ENCODE measurements at places on chromosomes 1 and 21.

GRCh38 chr1:246901874-246902273 is 29.9 kb downstream of the AHCTF1 start:
- DNase-seq: no peak

DNA sequence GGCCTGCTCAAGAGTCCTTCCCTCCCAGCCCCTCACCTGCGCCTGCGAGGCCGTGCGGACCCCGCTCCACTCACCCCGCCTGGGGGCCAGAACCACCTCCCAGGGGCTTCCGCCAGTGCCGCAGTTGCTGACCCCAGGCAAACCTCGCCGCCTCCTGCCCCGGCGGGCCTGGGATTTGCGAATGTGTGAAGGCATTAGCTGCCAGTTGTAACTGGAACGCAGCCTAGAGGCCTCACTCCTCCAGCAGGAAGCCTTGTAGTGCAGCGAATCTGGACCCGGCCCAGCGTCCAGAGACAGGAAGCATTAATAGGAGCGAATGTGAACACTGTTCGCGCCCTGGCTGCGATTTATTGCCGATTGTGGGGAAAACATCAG is 140.9 kb upstream of the ARHGEF16 start:
- no peak for DNase-seq

GRCh38 chr1:212152308-212152693 is 116.8 kb downstream of the DTL start:
- DNase-seq: no peak

- no peak for DNase-seq
These were observed 2.1 kb downstream of the PLA2G2D start for GRCh38 chr1:20117236-20117635.

GRCh38 chr1:161226320-161226711 is 456 bp downstream of the TOMM40L start:
- no peak for DNase-seq

DNA sequence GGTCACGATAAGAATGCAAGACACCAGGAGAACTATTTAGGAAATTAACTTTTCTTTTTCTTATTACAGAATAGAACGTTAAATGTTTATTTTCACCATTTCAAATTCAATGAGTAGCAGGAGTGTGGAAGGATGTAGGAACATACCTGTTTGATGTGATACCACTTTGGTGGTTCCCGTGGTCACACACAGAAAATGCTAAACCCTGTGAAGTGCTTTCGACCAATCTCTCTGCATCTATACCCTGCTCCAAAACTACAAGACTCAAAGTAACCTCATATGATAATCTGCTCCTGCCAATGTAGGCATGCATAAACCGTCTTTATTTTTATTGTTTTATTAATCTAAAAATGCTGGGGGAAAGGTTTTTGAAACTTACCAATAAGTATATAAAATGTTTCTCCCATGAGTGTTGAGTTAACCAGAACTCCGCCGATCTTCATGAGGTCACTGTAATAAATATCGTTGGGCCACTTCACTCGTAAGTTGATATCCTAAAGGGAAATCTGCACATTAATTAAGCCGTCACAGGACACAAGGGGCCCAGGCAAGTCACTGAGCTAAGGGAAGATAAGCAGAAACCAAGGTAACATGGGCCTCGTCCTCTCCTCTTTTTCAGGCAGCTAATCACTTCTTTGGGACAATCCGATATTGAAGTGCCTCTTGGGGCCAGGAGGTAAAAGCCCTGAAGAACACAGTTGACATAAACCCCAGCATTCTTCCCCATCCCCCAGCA is 60.6 kb downstream of the SIM2 start:
- no peak for DNase-seq

DNA sequence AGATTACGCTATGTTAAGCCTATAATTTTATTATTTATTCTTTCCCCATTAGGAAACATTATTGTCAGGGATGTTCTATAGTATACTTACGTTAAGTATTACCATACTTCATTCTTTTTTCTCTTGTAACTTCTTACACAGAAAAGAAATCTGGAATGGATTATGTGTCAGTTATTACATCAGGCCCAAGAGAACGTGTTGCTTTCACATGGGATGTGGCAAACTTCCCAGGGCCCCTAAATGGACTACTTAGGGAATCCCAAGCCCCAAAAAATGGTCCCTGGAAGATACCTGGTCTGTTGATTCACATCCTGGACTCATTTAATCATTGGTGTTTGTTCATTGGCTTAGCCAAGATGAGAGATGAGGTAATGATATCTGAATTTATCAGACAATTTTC is 249.8 kb downstream of the NRIP1 start:
- no peak for DNase-seq

DNA sequence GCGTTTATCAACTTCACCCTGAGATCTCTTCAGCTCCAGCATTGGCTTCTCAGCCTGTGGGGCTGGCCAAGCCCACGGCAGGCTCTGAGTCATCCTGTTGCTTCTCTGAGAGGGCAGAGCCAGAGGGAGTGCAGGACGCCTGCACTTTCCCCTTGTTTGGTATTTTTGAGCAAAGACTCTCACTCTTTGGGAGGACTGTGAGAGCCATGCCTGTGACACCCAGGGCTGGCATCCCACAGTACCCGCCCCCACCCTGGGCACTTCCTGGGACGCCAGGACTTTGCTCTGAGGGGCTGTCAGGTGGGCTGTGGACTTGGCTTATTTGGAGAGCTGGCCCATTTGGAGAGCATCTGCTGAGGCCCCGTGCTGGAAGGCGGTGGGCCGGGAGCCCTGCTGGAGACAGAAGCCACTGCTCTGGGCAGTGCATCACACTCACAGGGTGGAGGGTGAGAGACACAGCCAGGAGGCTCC is 37.4 kb downstream of the VANGL1 start:
- no peak for DNase-seq

DNA sequence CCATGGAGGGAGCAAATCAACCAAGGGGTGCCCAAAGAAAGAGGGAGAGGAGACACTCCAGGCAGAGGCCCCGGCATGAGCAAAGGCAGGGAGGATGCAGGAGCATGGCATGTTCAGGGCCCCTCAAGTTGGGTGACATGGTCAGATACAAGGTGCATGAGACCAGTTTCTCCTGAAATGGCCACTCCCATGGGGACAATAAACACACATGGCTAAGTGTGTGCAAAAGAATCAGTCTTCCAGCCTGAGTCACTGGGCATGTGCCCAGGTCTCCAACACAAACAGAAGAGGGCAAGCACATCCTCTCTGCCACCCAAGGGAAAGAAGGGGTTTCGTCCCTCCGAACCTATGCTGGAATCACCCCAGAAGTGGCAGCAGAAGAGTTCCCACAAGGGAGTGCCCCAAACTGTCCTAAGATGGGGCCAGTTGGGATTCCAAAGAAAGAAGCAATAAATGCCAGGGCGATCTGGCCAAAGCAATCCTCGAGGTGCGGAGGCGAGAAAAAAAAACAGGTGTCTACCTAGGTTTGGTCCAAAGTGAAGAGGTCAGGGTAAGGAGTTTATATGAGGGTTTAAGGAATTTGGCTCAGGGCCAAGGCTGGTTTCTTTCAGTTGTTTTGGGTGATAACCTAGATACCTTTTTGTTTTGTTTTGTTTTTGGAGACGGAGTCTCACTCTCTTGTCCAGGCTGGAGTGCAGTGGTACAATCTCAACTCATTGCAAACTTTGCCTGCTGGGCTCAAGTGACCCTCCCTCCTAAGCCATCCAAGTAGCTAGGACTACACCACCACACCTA is 13.2 kb downstream of the CASP9 start:
- DNase-seq: no peak

DNA sequence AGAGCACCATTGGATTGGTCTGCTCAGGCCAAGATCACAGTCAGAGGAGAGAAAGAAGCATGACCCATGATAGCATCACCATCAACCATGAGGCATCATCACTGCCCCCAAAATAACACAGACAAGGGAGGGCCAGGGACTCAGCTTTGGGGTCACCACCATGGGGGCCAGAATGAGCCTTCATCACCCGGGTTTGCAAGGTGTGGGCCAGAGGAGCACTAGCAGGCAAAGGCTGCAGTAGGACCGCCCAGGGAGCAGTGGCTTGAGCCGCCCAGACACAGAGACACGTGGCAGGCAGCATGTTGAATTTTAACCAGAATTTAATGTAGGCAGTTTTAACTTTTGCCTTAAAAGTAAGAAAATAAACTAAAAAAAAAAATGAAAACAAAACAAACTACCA is 53.7 kb upstream of the TMPRSS2 start:
- no peak for DNase-seq

GRCh38 chr1:6440198-6441126 is 15.9 kb downstream of the ESPN start:
- peak; percentile 80 for DNase-seq

DNA sequence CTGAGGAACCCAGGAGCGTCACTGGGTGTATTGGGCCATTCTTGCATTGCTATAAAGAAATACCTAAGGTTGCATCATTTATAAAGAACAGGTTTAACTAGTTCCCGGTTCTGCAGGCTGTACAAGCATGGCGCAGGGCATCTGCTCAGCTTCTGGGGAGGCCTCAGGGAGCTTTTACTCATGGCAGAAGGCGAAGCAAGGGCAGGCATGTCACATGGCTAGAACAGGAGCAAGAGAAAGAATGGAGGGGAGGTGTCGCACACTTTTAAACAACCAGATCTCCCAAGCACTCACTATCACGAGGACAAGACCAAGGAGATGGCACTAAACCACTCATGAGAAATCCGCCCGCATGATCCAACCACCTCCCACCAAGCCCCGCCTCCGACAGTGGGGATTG is 65.2 kb downstream of the PSMG1 start:
- DNase-seq: no peak

- no peak for DNase-seq
These were observed 1.7 kb upstream of the JUN start for GRCh38 chr1:58785442-58786058.

DNA sequence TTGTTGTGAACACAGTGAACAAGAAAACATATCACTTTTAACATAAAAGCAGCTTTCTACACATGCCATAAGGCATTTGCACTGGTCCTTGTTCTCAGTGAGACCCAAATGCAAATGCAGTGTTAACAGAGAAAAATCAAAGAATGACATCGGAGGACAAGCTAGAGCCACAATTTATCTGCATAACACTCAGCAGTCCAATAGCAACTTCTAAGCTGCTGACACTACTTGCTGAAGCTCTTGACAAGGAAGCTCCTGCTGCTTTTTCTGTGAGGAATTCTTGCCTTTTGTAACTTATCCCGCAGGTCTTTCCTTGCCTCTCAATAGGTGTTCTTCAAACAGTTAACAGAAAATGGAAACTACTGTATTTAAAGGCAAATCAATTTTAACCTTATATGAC is 34.7 kb downstream of the USH2A start:
- DNase-seq: no peak

GRCh38 chr1:231493421-231494185 is 34.9 kb upstream of the TSNAX start:
- DNase-seq: no peak

- no peak for DNase-seq
These were observed 199.4 kb upstream of the HMCN1 start for GRCh38 chr1:185534801-185535200.

GRCh38 chr1:8073112-8073855 is 47.2 kb upstream of the ERRFI1 start:
- DNase-seq: no peak

GRCh38 chr1:79215311-79215710 is 208.8 kb upstream of the ADGRL4 start:
- no peak for DNase-seq

DNA sequence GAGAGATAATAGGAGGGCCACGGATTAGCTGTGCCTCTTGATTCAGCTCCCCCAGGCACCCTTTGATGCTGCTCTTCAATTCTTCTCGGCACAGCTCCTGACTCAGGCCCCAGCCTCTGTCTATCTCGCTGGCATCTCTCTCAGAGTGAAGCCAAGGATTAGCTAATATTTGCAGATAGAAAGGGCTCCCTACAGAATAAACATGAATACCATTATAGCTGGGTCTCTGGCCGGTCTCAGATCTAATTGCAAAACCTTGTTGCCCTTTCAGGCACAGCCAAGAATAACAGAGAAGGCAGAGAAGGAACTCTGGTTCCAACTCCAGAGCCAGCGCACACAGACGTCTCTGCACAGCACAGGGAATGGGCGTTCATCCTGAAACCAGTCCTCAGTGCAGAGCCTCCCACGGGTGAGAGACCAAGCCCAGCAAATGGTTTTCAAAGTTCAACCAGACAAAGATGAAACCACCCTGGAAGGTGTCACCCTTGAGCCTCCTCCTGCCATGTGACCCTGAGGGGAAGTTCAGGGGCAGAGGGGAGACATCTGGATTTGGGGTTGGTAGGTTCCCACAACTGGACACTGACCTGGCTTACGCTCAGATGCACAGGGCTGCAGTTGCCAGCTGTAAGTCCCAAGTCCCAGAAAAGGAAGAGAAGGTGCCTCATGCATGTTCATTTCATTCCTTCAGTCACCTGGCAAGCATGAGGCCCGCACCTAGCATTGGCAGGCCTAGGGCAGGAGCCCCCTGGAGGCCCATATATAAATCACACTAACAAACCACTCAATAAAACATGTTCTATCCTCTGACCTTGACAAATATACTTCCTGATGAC is 394.0 kb downstream of the NPHP4 start:
- no peak for DNase-seq

DNA sequence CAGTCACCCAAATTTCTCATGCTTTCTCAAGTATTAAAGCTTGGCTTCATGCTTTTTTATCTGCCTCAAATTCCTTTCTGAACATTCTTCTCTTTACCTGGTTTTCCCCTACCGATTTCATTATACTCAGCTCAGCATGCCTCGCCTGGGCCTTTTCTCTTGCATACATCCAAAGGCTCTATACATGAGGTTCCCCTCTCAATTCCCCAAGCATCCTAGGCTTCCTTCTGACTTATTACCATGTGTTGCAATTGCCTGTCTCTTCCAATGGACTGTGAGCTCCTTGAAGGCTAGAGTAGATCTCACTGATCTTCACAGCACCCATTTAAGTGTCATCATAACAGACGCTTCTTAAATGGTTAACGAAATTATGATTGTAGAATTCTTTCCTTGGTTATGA is 24.1 kb upstream of the CYP4A22 start:
- no peak for DNase-seq

DNA sequence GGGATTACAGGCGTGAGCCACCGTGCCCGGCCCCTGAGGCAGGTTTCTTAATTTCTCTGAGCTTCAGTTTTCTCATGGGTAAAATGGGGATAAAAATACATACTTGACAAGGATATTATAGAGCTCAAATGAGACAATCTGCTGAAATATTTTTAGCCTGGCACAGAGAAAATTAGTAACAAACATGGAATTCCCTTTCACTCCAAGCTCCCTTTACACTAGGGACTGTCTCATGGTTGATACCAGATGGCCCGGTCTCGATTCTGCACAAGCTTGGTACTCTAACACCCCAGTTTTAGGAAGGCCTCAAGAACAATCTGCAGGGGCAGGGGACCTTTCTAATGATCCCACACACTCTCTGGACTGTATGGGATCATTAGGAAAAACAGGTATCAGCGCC is 671.7 kb downstream of the SMYD3 start:
- no peak for DNase-seq

DNA sequence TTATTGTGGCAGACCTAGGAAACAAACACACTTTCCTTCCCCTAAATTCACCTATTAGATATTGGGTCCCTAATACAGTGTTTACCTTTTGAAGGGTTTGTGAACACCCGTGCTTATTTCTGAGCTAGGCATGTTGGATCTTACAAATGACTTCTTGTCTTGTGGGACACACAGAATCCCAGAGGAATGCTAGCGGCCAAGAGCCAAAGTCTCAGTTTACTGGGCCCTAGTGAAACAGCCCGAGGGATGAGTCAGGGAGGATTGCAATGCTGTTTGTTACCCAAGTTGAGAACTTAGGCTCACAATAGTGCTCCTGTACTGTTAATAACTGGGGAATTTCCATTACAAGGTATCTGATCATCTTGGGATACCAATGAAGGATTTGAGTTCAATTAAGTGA is 100.1 kb upstream of the AKT3 start:
- DNase-seq: no peak

All from activated T-cell treated with anti-CD3 and anti-CD28 coated beads, Interleukin-2, amount 50 U/mL, for 1 hour (primary cell).